Osteocyte (in vitro differentiated cells): ENCODE measurements at places on chromosomes 12 and 14. TPM values are rescaled to one million over a fixed set of nuclear protein-coding genes. Genes with fewer than 3 reads are reported as not detected.

TMCC3 gene
- total RNA-seq = not detected in 2 replicates

DNA sequence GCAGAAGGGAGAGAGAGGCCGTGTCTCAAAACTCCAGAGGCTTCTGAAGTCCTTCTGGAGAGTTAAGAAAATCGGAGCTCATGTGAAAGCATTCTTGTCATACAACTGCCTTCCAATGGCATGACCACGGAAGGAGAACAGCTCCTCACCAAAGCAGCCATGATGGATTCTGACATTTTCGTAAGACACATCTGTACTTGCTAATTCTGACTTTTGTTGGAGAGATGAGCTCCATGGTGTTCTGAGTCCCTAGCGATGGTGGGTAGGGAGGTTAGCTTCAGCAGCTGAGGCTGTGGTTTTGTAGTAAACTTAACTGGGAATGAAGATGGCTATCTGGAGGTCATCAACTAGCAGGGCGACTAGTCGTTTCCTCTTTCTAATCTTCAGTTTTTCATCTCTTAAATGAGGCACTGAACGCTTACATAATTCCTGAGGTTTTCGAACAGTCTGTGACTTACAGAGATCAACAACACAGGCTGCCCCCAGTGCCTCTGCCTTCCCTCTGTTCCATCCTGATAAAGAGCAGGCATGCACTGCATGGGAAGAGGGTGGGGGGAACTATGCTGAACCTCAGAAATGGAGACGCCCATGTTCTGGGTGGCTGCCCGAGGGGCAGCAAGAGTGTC is 28.6 kb upstream of the DICER1 start:
- no peak for DNase-seq

DNA sequence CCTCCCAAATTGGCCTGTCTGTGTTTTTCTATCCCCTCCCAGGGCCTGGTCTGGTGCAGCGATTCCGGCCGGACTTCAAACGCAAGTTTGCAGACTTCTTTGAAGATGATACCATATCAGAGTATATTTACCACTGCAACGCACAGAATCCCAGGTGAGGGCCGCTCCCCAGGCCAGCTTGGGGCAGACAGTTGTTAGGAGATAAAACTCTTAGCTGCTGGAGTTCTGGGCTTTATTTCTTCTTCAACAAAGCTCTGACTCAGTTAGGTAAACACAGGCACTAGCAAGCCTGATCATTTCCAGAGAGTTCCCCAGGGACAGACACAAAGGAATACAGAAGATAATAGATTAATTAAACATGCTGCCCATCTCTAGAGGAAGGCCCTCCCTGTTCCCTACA is 8.3 kb downstream of the ABHD4 start:
- DNase-seq = no peak

GRCh38 chr14:84375235-84375634 is 1154.7 kb upstream of the FLRT2 start:
- DNase-seq = no peak

DNA sequence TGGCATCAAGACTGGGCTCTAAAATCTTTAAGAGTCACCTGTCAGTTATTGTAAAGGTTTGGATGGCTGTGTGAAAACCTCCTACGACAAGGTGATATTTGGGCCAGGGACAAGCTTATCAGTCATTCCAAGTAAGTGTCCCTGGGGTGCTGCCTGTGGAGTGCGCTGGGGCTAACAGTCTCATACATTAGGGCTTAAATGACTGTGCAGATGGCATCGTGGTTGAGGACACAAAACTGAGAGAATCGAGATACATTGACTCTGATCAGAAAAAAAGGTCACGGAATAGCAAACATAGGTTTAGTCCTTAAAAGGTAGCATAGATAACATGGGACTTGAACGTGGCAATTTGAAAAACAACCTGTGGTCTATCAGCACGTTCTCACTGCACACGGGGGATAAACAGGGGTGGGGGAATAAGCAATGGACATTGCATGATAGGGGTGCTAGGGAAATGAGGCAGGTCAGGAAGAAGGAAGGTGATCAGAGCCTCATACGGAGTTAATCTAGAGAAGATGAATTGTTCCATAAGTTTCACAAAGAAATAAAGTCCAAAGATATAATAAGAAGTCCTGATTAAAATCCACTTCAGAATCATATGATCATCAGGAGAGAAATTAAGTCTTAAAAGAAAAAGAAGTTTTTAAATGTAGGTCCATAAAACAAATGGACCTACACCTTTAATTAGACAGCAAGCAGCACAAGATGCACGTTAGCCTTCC is 100.3 kb downstream of the DAD1 start:
- no peak for DNase-seq
